ENCODE measurements at places on chromosomes 5 and 9.

- DNase-seq: no peak
These were observed 271.9 kb upstream of the ADAMTS16 start for GRCh38 chr5:4868140-4868735.

- no peak for DNase-seq
These were observed 9.4 kb downstream of the PDZD2 start for GRCh38 chr5:31648326-31648725.

DNA sequence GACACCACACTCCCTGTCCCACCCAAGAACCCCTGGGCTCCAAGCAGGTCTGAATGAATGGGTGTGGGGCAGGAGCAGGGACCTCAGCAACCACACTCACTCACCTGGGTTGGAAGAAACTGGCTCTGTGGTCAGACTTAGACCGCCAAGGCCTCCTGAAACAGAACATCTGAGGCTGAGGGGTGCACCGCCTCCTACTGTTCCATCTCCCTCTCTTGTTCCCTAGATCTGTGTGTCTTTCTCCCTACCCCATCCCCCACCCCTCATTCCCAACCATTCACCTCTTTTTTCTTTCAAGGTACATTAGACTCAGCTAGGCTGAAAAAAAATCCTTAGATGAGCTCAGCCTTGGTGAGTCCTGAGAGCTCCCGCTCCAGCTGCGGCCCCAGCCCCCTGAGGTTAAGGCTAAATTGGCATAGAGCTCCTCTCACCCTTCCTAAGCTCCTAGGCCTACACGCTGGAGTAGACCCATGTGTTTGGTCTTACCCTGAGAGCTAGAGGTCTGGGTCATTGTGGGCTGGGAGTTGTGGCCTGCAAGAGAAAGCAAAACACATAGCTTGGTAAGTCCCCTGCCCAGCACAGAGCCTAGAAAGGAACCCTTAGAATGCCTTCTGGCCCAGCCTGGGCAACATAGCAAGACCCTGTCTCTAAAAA, 4.8 kb downstream of the ECSCR start:
- DNase-seq: no peak

- DNase-seq: no peak
These were observed 448.9 kb downstream of the BNC2 start for GRCh38 chr9:16421532-16421931.

DNA sequence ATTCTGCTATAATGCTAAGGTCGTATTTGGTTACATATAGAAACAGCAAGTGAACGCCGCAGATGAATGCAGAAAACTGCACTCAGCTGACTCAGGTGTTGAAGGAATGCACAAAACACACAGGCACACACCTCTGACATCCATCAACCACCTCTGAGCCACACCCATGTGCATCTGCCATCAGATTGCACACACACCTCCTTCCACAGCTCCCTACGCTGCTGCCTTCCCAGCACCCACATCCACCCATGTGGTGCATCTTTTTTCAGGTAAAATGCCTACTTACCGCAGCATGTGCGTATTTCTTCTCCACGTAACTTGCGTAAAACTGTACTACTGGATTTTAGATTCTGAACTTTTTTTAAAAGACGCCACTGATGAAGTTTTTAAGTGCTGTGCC, 7.1 kb downstream of the STK10 start:
- DNase-seq: no peak

DNA sequence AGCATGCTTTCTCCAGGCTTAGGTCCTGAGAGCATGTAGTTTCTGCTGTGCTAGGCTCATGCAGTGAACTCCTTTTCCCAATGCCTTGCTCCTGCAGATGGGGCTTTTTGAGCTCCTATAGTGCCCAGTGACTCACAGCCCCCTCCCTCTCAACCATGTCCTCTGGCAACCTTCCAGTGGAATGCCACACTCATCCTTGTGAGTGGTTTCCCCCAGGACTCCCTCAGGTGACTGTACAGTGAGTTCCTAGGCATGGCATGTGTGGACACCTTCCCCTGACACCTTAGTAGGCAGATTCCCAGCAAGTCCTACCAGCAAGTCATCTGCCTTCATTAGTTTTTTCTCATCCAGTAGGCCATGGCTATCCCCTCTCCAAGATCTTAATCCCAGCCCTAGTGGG, 72.4 kb upstream of the CXCL14 start:
- no peak for DNase-seq

- DNase-seq: no peak
These were observed 1935.3 kb upstream of the WWC1 start for GRCh38 chr5:166356096-166356495.

GRCh38 chr9:26142631-26143030, 464.4 kb upstream of the TUSC1 start:
- no peak for DNase-seq

GRCh38 chr5:127958421-127959011, 125.0 kb upstream of the SLC12A2 start:
- DNase-seq: no peak

- no peak for DNase-seq
These were observed 1363.9 kb downstream of the MAT2B start for GRCh38 chr5:164869325-164869724.

DNA sequence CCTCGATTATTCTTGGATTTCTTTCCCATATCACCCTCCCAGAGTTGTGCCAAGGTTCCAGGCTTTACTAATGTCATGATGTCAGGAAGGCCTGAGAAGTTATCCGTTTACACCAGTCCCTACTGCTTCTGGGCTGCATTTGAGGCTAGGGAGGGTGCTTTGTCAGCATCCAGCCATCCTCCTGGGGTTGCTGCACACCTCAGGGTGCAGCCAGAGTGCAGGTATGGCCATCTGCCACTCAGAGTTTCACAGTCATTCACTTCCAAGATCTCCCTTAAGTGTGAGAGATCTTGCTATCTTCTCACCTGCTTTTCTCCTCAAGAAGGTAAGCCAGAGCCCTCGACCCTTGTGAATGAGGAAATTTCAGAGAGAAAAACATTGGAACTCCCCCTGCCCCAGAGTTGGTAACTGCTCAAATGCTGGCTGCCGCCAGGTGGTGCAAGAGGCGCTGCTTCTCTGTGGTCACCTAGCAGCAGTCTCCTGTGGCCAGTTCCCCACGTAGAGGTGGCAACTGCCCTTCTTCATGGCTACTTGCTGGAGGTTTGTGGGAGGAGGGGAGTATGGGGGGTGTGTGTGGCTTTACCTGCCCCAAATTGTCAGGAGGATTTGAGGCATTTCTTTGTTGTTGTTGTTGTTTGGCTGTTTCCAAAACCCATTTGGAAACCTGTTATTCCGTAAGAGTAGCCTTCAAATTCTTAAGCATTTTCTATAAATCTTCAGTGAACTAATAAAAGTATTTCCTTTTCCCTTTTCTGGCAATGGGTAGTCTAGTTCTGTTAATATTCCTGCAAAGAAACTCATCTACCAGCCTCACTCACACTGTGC, 259.6 kb upstream of the DMRT1 start:
- no peak for DNase-seq

GRCh38 chr9:33443047-33443446, 4.3 kb downstream of the AQP3 start:
- no peak for DNase-seq

GRCh38 chr5:88833371-88834130, 49.4 kb downstream of the MEF2C start:
- peak; percentile 37 for DNase-seq

- peak; percentile 40 for DNase-seq
These were observed 266.2 kb downstream of the NSG2 start for GRCh38 chr5:174311531-174312269.

- no peak for DNase-seq
These were observed 29.4 kb downstream of the ATPSCKMT start for GRCh38 chr5:10220248-10220647.

- DNase-seq: no peak
These were observed 970.9 kb upstream of the NUDT12 start for GRCh38 chr5:104533498-104533897.

DNA sequence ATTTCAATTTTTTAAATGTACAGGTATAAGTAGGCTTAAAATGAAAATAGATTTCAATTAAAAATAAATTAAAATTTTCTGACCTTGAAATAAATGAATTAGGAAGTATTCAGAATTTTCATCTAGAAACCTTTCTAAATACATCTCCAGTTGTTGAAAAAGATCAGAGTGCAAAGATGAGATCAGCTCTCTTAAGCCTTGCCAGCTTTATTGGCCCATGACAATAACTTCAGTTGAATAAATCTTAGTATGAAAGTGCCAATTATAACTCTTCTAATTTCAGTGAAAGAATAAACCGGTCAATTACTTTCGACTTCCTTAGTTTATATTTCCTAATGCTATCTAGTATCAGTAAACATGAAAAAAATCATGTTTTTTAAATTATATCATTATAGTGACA, 117.4 kb downstream of the FBXL17 start:
- no peak for DNase-seq

GRCh38 chr5:142506756-142507155, 179.1 kb downstream of the FGF1 start:
- no peak for DNase-seq

- no peak for DNase-seq
These were observed 298.7 kb upstream of the RGMB start for GRCh38 chr5:98474782-98475181.

- no peak for DNase-seq
These were observed 6.9 kb upstream of the MEIKIN start for GRCh38 chr5:131952301-131952857.

- no peak for DNase-seq
These were observed 30.6 kb upstream of the SMU1 start for GRCh38 chr9:33106827-33107621.

DNA sequence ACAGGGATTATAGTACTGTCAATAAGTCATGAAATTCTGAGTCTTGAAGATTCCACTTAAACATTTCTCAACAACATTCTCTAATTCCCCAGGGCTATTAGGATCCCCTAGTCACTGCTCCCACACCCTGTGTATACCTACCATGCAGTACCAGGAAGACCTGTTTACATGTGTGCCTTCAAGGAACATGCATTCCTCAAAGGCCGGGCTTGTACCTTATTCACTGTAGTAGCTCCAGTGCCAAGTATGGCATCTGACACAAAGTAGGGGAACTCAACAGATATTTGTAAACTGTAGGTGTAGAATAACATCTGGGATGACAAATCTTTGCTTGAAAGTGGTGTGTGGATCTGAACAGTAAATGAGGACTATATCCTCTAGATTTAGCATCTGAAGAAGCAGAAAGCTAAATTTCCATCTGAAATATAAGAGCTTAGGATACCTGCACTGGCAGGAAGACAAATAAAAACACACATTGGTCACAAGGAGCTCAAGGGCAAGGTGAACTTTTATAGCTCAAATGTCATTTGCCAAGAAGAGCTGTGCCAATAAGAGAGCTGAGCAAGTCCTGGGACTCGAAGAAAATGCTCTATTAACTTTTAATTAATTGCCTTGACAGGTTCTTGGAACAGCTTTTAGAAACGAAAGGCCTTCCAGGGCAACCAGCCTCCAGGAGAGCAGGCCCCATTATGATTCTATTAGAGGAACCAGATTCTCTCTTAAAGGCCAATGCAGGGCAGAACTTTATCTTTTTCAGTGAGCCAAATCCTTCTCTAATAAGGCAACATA, 52.3 kb upstream of the MYOT start:
- DNase-seq: no peak

- no peak for DNase-seq
These were observed 1.4 kb downstream of the SLC34A3 start for GRCh38 chr9:137232101-137232500.

GRCh38 chr9:25935188-25935587, 256.9 kb upstream of the TUSC1 start:
- no peak for DNase-seq

- DNase-seq: no peak
These were observed 201.1 kb downstream of the PALM2AKAP2 start for GRCh38 chr9:109981091-109981490.

DNA sequence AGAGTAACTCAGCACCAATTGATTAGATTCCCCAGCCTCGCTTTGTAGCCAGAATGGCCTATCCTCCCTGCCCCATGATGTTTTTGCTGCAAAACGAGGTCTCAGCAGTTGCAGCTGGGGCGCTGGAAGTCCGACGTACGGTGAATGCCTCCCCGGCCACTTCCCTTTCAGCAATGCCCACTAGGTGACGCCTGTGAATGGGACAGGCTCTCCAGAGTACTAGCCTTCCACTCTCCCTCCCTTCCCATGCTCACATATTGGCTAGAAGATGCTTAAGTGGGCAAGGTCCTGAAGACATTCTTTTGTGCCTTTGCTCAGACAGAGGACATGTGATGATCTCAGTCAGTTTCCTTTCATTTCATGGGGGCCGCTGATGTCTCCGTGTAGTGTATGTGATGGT, 50.8 kb downstream of the DMRT2 start:
- DNase-seq: no peak

DNA sequence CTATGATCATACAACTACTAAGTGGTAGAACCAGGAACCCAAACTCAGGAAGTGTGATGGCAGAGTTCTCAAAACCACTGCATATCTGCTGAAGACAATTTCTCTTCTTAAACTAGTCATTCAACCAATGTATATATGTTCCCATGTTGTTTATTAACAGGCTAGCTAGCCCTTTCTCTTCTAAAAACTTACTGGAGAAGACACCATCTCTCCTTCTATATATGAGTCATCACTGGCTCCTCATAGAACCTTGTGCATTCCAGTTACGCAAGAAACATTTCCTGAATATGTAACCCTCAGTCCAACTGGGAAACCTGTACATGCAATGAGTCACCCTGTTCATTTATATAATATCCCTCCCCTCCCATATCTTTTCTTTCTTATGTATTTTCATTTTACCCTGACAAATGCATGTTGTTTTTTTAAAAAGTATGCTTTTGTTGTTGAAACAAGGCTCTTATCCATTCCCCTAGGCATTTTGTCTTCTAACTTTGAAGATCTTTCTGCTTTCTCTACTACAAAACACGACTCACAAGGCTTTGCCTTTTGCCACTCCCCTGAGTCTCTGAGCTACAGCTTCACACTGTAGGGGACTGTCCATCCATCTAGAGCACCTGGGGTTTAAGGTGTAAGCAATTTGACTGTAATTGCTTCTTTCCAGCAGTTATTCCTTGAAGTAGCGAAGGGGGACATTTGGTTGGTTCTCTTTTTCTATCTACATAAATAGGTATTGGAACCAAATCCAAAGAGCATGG, 119.5 kb downstream of the ANXA1 start:
- no peak for DNase-seq

GRCh38 chr9:37187713-37188439, 67.5 kb downstream of the ZCCHC7 start:
- peak; percentile 2 for DNase-seq

- no peak for DNase-seq
These were observed 206.2 kb downstream of the NR3C1 start for GRCh38 chr5:143197260-143197656.

DNA sequence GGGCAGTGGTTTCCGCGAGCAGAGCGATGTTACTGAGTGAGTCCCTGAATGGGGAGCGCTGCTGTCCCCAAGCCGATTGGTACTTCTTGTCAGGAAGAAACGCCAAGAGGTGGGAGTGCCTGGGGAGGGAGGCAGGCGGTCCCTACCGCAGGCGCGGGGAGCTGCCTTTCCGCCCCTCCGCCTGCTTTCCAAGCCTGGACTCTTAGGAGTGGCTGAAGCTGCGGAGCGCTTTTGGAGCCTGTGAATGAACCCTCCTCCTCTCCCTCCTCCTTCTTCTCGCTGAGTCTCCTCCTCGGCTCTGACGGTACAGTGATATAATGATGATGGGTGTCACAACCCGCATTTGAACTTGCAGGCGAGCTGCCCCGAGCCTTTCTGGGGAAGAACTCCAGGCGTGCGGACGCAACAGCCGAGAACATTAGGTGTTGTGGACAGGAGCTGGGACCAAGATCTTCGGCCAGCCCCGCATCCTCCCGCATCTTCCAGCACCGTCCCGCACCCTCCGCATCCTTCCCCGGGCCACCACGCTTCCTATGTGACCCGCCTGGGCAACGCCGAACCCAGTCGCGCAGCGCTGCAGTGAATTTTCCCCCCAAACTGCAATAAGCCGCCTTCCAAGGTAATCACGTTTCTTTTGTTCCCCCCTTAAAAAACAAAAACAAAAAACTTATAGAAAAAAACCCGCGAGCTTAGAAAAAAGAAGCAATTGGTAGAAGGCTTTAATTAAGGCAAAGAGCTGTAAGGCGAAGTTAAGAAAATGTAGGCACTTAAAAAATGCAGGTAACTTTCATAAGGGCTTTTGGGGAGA, at the start of gene VCAN:
TSS of gene VCAN (plus strand) at position 340 of the 808 bp plus-strand sequence. CDS start 11,775 bp downstream, outside the sequence.
- no peak for DNase-seq

All from activated CD4-positive, alpha-beta T cell treated with anti-CD3 and anti-CD28 coated beads, Interleukin-2, amount 50 U/mL, for 24 hours (primary cell).